Lung (tissue), 17 donors: ENCODE measurements at places on chromosomes 2 and 18.

GRCh38 chr18:68519336-68519735 is 195.6 kb downstream of the TMX3 start:
- no peaks in the 10 kb centered on the region for H3K4me1 ChIP-seq
- no peak for DNase-seq
- no peak overlapping the region for H3K27ac ChIP-seq
- H3K36me3 ChIP-seq: no peaks in the 10 kb centered on the region
- H3K4me3 ChIP-seq: no peak overlapping the region
- no peaks in the 10 kb centered on the region for H3K27me3 ChIP-seq

GRCh38 chr2:174334278-174334715 is 457 bp upstream of the SP9 start:
- H3K27me3 ChIP-seq: peaks cover 87% of the 10 kb centered on the region
- DNase-seq: peak; percentile 22
- no peaks in the 10 kb centered on the region for H3K36me3 ChIP-seq
- H3K27ac ChIP-seq: no peak overlapping the region
- no peaks in the 10 kb centered on the region for H3K4me1 ChIP-seq

- H3K4me1 ChIP-seq: no peaks in the 10 kb centered on the region
- H3K27ac ChIP-seq: no peak overlapping the region
- H3K36me3 ChIP-seq: peaks cover 18% of the 10 kb centered on the region
- H3K4me3 ChIP-seq: no peak overlapping the region
- no peaks in the 10 kb centered on the region for H3K27me3 ChIP-seq
- no peak for DNase-seq
Observed at GRCh38 chr2:24825883-24826772, 32.9 kb downstream of the CENPO start.

- H3K4me1 ChIP-seq: peaks cover 24% of the 10 kb centered on the region
- H3K27ac ChIP-seq: no peak overlapping the region
- H3K27me3 ChIP-seq: no peaks in the 10 kb centered on the region
- no peak overlapping the region for H3K4me3 ChIP-seq
Observed at GRCh38 chr2:234977228-234977679, 25.4 kb downstream of the SH3BP4 start.

DNA sequence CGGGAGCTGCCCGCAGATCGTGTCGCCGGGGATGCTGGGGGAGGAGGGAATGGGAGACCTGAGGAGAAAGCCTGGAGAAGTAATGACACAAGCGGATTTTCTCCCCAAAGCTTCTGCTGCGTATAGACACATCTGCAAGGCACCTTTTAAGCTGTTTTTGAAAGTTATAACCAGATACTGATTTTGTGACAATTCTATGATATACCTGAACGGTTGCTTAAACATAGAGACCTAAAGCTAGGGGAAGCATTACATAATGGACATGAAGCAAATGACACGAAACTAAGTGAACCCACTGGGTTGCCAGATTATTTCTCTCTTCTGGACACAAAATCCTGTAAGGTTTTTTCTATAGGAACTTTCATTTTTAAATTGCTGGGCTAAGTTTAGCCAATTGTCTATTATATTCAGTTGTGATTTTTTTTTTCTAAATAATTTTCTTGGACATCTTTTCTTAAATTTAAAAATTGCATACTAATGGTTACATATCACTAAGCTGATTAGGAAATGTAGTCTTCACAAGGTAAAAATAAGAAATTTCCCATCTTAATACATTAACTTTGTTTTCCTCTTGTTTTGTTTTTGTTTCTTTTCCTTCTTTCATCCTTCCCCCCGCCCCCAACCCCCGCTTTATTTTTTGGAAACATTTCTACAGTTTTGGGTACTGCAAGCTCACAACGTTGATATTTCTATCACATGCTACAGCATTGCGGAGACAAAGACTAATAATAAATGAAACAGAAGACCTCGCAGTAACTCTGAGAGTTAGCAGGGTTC is 1.3 kb downstream of the OSBPL6 start:
- H3K4me3 ChIP-seq: peak overlapping the region; percentile 89
- DNase-seq: no peak
- peaks cover 14% of the 10 kb centered on the region for H3K4me1 ChIP-seq
- H3K27me3 ChIP-seq: peaks cover 9% of the 10 kb centered on the region

DNA sequence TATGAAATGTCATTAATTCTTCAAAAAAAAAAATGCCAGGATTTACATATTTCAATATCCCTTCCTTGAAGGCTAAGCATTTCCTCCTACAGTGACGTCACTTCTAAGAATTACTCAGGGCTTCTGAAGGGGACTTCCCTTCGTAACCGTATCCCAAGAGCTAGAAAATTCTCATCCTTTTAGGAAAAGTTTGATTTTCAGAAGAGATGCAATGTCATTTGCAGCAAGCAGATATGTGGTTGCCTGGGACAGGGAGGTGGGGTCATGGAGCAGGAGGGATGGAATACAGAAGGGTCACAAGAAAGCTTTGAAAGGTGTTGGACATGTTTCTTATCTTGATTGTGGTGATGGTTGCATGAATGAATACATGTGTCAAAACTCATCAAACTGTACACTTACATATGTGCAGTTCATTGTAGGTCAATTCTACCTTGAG is 97.0 kb upstream of the ATL2 start:
- no peaks in the 10 kb centered on the region for H3K36me3 ChIP-seq
- no peak overlapping the region for H3K27ac ChIP-seq
- DNase-seq: no peak
- peaks cover 4% of the 10 kb centered on the region for H3K4me1 ChIP-seq
- H3K4me3 ChIP-seq: no peak overlapping the region
- no peaks in the 10 kb centered on the region for H3K27me3 ChIP-seq

DNA sequence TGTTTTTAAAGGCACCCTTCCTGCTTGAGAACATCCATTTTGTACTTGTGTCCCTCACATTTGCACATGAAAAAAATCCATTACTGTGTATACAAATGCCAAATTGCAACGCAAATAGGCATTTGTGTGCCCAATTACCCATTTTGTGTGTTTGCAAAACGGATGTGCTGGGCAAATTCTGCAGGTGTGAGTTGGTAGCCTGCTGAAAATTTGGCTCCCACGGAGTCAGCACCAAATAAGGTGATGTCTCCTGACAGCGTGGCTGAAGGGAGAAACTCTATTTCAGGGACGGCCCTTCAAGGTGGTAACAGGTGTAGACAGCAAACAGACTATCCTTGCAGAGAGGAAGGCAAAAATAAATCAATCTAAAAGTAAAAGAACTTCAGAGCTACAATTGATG is 661.1 kb downstream of the BCL11A start:
- no peak overlapping the region for H3K27ac ChIP-seq
- H3K4me3 ChIP-seq: no peak overlapping the region
- H3K27me3 ChIP-seq: no peaks in the 10 kb centered on the region
- H3K4me1 ChIP-seq: no peaks in the 10 kb centered on the region
- DNase-seq: no peak
- H3K36me3 ChIP-seq: no peaks in the 10 kb centered on the region

- H3K4me3 ChIP-seq: no peak overlapping the region
- no peak for DNase-seq
- no peaks in the 10 kb centered on the region for H3K27me3 ChIP-seq
- no peak overlapping the region for H3K27ac ChIP-seq
- no peaks in the 10 kb centered on the region for H3K4me1 ChIP-seq
Observed at GRCh38 chr2:203951366-203951902, 14.9 kb downstream of the ICOS start.

DNA sequence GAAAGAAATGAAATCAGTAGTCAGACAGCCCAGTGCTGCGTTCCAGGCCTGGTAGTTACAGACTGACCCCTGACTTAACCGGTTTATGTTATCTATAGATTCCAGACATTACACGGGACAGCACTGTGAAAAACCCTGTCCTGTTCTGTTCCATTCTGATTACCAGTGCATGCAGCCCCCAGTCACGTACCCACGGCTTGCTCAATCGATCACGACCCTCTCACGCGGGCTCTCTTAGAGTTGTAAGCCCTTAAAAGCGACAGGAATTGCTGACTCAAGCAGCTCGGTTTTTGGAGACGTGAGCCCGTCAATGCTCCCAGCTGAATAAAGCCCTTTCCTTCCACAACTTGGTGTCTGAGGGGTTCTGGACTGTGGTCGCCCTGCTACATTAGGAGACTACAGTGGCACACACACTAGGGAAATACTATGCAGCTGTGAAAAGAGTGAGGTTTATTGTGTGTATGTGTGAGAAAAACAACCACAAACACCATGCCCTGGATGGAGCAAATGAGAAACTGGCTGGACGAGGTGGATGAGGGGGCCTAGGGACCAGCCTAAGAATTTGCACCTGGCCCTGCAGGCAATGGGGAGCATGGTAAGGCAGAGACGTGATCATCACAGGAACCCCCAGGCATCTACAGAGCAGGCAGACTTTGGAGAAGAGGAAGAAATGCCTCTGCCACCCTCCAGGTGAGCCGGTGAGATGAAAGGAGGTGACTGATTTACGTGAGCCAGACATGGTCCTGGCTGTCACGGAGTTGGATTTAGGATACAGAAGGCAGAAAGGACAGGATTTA is 49.1 kb upstream of the SEMA4C start:
- no peak overlapping the region for H3K4me3 ChIP-seq
- no peak overlapping the region for H3K27ac ChIP-seq
- H3K27me3 ChIP-seq: no peaks in the 10 kb centered on the region
- no peak for DNase-seq
- H3K4me1 ChIP-seq: peaks cover 3% of the 10 kb centered on the region

- no peak for DNase-seq
- no peak overlapping the region for H3K27ac ChIP-seq
- H3K27me3 ChIP-seq: no peaks in the 10 kb centered on the region
- H3K4me1 ChIP-seq: no peaks in the 10 kb centered on the region
- no peaks in the 10 kb centered on the region for H3K36me3 ChIP-seq
Observed at GRCh38 chr2:230362030-230362691, 35.2 kb downstream of the SP140L start.

GRCh38 chr2:108565778-108566375 is 31.6 kb downstream of the LIMS1 start:
- H3K27ac ChIP-seq: no peak overlapping the region
- no peak for DNase-seq
- no peaks in the 10 kb centered on the region for H3K36me3 ChIP-seq

GRCh38 chr2:111716905-111717775 is 166.9 kb downstream of the ANAPC1 start:
- peak; percentile 70 for DNase-seq
- H3K4me1 ChIP-seq: no peaks in the 10 kb centered on the region
- no peak overlapping the region for H3K4me3 ChIP-seq
- H3K27ac ChIP-seq: no peak overlapping the region
- no peaks in the 10 kb centered on the region for H3K36me3 ChIP-seq

DNA sequence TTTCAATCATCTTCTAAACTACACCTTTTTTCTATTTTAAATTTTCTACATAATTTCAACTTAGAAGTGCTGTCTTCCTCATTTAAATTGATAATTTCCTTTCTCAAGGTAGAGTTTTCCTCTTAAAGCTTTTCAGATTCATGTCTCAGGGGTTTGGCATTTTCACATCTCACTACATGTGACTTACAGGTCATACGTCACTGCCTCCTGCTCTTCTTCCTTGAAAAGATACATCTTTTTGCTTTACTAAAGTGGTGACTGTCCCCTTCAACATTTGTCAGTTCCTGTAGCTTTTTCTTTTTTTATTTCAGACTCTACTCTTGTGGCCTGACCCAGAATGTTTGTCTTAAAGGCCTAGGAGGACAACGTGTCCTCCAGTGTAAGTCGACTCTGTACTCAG is 17.1 kb upstream of the RUFY4 start:
- no peak overlapping the region for H3K27ac ChIP-seq
- H3K36me3 ChIP-seq: no peaks in the 10 kb centered on the region
- H3K4me1 ChIP-seq: no peaks in the 10 kb centered on the region
- H3K27me3 ChIP-seq: no peaks in the 10 kb centered on the region
- no peak overlapping the region for H3K4me3 ChIP-seq
- no peak for DNase-seq

DNA sequence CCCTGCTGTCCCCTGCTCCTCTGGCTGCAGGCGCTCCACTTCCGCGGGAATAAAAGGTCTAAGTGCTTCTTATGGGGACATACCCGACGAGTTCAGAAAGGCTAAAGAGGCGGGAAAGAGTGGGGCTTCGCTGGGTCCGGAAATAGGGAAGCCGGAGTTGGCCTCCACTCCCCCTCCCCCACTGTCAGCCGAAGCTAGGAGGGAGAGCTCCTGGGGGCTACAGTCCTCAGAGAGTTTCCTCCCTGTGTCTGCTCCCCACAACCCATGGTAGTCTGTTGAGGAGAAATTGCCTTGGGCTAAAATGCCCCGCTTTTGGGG is 7.2 kb downstream of the GAD1 start:
- H3K4me1 ChIP-seq: peaks cover 6% of the 10 kb centered on the region
- no peak overlapping the region for H3K4me3 ChIP-seq
- H3K27me3 ChIP-seq: peaks cover 52% of the 10 kb centered on the region
- H3K36me3 ChIP-seq: no peaks in the 10 kb centered on the region
- DNase-seq: no peak

DNA sequence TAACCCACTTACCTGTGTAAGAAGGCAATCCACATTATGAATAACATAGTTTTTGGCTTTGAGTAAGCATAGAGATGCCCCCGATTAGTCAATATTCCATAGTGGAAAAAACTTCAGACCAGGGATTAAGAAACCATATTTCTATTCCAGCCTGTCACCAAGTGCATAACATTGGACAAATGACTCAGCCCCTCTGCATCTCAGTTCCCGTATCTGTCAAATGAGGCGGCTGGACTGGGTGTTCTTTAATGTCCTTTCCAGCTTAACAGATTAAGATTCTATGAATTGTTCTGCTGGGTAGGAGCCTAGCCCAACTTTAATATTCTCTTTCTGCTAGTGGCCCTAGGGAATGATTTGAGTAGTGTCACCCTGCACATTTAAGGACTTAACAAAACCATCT is 11.8 kb upstream of the FTCDNL1 start:
- no peaks in the 10 kb centered on the region for H3K36me3 ChIP-seq
- DNase-seq: no peak
- no peak overlapping the region for H3K27ac ChIP-seq
- H3K4me3 ChIP-seq: no peak overlapping the region
- peaks cover 15% of the 10 kb centered on the region for H3K27me3 ChIP-seq

DNA sequence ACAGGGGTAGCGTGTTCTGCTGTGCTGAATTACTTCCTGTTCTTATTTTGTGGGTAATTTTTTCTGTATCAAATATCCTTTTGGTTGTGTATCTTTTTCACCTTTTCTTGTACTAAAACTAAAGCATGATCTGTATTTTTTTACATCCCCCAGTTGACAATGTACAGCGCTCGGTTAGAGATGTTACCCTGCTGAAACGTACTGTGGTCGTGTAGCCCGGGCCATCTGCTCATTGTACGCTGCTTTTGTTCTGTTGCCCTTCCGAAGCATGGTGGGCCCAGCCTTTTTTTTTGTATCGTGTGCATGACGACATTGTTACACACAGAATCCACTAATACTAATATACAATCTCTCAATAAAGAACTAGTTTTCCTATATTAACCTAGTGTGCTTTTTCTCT is 233.1 kb downstream of the HAUS1 start:
- H3K27ac ChIP-seq: no peak overlapping the region
- H3K36me3 ChIP-seq: no peaks in the 10 kb centered on the region
- peaks cover 17% of the 10 kb centered on the region for H3K4me1 ChIP-seq
- no peaks in the 10 kb centered on the region for H3K27me3 ChIP-seq

DNA sequence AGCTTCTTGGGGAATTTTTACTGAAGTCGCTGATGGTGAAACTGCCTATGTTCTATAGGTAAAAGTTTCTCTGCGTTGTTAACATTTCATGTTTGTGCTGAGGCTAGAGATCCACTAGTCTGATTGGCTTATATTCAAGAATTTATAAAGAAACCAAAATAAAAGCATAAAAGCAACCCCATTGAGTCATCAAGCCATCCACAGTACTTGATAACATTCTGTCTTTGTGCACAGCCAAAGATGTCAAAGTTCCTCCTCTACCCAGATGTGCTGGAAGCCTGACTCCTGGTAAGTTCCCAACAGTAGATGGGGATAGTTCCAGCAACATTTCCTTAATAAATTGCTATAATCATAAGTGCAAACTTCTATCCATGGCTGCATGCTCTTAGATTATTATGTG is 107.8 kb downstream of the TANC1 start:
- H3K4me3 ChIP-seq: no peak overlapping the region
- no peaks in the 10 kb centered on the region for H3K27me3 ChIP-seq
- H3K36me3 ChIP-seq: no peaks in the 10 kb centered on the region
- peaks cover 9% of the 10 kb centered on the region for H3K4me1 ChIP-seq
- no peak overlapping the region for H3K27ac ChIP-seq
- peak; percentile 83 for DNase-seq
